Left ventricle myocardium inferior (tissue), 1 donor: ENCODE measurements at places on chromosomes 7 and 10. TPM values are rescaled to one million over a fixed set of nuclear protein-coding genes. Genes with fewer than 3 reads are reported as not detected.

The DLX6 gene
- not detected for total RNA-seq

GRCh38 chr7:152633072-152633471 is 42.9 kb downstream of the XRCC2 start:
- peaks cover 14% of the 10 kb centered on the region for H3K27me3 ChIP-seq
- DNase-seq = no peak
- H3K4me3 ChIP-seq = no peak overlapping the region
- no peaks in the 10 kb centered on the region for H3K4me1 ChIP-seq

DNA sequence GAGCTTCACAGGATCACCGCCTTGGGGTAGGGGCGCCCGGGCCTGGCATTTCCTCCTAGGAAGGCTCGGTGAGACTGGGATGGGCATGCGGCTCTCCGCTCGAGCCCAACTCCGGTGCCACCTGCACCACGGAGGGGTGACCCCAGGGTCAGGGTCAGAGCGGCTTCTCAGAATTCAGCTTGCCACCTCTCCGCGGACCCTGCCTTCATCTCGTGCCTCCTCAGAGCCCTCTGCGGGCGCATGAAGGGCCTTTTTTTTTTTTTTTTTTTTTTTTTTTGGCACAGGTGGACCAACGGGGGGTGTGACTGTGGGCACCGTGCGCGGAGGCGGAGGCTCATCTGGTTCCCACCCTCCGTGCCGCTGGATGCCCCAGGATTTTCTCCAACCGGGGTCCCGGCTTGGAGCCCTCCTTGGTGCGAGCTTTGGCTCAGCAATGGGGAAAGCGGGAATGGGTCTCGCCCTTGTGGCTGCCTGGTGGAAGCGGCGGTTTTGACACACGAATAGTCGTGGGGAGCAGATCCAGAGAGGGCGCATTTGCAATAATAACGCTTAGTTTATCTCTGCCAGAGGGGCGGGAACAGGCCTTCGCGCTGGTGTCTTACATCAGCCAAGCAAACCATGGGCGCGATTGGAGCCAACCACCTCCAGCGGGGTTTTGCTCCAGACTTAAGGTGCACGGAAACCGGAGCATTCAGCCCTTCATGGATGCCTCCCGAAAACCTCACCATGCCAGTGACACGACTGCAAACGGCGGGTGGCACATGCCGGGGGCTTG is 5.0 kb upstream of the TNRC18 start:
- peak overlapping the region; percentile 100 for H3K4me3 ChIP-seq
- H3K36me3 ChIP-seq = peaks cover 5% of the 10 kb centered on the region
- peak overlapping the region; percentile 100 for H3K27ac ChIP-seq
- no peaks in the 10 kb centered on the region for H3K27me3 ChIP-seq
- H3K4me1 ChIP-seq = peaks cover 58% of the 10 kb centered on the region

The LRRC18 gene
- not detected for total RNA-seq

- no peak overlapping the region for H3K27ac ChIP-seq
- H3K36me3 ChIP-seq = no peaks in the 10 kb centered on the region
- no peaks in the 10 kb centered on the region for H3K4me1 ChIP-seq
Observed at GRCh38 chr7:145916776-145917175, 199.8 kb upstream of the CNTNAP2 start.

The SPDYE9 gene
- total RNA-seq = not detected

- H3K27me3 ChIP-seq = no peaks in the 10 kb centered on the region
- peak; percentile 50 for DNase-seq
- peak overlapping the region; percentile 96 for H3K27ac ChIP-seq
- no peaks in the 10 kb centered on the region for H3K36me3 ChIP-seq
- peaks cover 73% of the 10 kb centered on the region for H3K4me1 ChIP-seq
Observed at GRCh38 chr10:61899997-61900828, 1.3 kb upstream of the ARID5B start.

GRCh38 chr10:72297805-72298591 is 24.3 kb downstream of the DDIT4 start:
- H3K27ac ChIP-seq = peak overlapping the region; percentile 97
- no peaks in the 10 kb centered on the region for H3K36me3 ChIP-seq
- peak overlapping the region; percentile 79 for H3K4me3 ChIP-seq
- peaks cover 22% of the 10 kb centered on the region for H3K4me1 ChIP-seq
- H3K27me3 ChIP-seq = no peaks in the 10 kb centered on the region
- DNase-seq = peak; percentile 98

DNA sequence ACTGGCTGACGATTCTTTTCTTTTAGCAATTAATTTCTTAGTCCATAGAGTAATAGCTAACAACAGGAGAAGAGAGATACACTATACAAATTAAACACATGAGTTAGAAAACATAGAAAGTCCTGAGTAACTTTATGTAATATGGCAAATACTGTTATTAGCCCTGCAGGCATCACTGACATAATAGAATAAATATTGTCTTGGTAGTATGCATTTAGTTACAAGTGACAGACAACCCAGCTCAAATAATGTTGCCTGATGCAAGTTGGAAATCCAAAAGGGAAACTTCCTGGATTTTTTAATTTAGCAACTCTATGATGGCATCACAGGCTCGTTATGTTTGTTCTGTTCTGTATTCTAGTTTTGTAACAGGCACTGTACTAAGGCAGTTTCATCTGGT is 95.1 kb downstream of the DKK1 start:
- no peak overlapping the region for H3K4me3 ChIP-seq
- H3K36me3 ChIP-seq = no peaks in the 10 kb centered on the region
- H3K4me1 ChIP-seq = no peaks in the 10 kb centered on the region
- no peak for DNase-seq

The CRCP gene
- 23.2 TPM for total RNA-seq

The UTF1 gene
- not detected for total RNA-seq

DNA sequence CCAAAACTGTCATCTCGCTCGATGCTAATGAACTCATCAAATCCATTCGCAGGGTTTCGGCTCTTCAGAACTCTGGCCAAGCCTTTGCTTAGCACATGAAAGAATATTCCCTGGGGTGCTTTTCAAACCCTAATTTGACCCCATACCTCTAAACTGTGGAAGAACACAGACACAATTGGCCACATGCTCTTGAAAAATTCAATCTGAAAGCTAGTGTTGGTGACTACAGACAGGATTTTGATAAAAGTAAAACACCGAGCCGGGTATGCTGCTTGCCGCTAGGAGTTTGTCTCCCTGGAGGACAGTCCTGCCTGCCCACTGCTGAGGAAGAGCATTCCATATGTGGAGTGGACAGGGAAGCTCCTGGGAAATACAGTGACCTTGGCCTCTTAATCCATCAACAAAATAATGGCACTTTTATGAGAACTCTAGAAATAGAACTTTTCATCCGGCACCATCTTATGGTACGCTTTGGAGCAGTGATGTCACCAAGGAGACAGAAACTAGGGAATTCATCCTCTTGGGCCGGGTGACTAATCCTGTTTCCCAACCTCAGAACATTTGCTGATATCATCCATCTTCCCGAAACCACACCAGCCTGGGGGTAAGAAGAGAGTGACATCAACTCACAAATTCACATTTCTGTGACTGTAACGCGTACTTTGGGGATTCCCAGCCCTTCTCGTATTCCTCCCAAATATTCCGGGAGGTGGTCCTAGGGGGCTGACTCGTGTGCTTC is 34.2 kb downstream of the MTURN start:
- H3K27me3 ChIP-seq = no peaks in the 10 kb centered on the region
- H3K4me1 ChIP-seq = peaks cover 37% of the 10 kb centered on the region
- H3K36me3 ChIP-seq = no peaks in the 10 kb centered on the region
- H3K27ac ChIP-seq = peak overlapping the region; percentile 4
- DNase-seq = no peak
